ENCODE measurements at places on chromosomes 6 and 20. TPM values are rescaled to one million over a fixed set of nuclear protein-coding genes. Genes with fewer than 3 reads are reported as not detected.

Gene NOTCH4
- total RNA-seq, result 5.0 TPM

Gene POPDC3
- total RNA-seq, result 53.4 TPM

Gene RNF182
- total RNA-seq, result 1.3 TPM

Gene SLC12A5
- 7.6 TPM for total RNA-seq

Gene NKAPL
- not detected for total RNA-seq

Gene NT5E
- 0.80 TPM for total RNA-seq

Gene ATP5F1E
- total RNA-seq, result 17.9 TPM

Gene WFDC2
- total RNA-seq, result 0.95 TPM

Gene MOCS1
- 21.5 TPM for total RNA-seq

Gene SULF2
- 12.0 TPM for total RNA-seq

Gene AKAP12
- 84.9 TPM for total RNA-seq

Gene NRN1
- 0.92 TPM for total RNA-seq

Gene SLC22A16
- total RNA-seq, result not detected

Gene OR12D3
- not detected for total RNA-seq

Gene PROKR2
- not detected for total RNA-seq

Gene HLA-G
- not detected for total RNA-seq

Gene SDCBP2
- total RNA-seq, result 8.0 TPM

Gene MAP7
- total RNA-seq, result 13.8 TPM

Gene RAET1L
- total RNA-seq, result not detected

Gene POM121L2
- 0.18 TPM for total RNA-seq

Gene SCUBE3
- total RNA-seq, result 74.9 TPM
